GM12865 (cell line): ENCODE measurements at places on chromosomes 2 and 18.

DNA sequence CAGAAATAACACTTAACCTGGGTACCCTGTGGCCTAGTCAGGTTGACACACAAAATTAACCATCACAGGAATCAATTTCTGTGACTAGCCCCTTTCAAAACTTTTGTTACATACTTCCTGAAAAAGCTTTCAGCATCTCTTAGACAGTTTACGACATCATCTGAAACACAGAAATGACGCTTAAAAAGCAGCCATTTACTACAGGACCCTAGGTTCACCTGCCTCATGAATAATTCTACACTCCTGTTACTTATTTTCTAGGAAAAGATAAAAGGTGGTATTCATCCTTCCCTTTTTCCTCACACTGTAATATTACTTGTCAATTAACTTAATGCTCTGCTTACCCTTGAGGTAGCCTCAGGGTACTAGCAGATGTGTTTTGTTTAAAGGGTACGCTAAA, 388.4 kb downstream of the IRS1 start:
- no peak for DNase-seq

DNA sequence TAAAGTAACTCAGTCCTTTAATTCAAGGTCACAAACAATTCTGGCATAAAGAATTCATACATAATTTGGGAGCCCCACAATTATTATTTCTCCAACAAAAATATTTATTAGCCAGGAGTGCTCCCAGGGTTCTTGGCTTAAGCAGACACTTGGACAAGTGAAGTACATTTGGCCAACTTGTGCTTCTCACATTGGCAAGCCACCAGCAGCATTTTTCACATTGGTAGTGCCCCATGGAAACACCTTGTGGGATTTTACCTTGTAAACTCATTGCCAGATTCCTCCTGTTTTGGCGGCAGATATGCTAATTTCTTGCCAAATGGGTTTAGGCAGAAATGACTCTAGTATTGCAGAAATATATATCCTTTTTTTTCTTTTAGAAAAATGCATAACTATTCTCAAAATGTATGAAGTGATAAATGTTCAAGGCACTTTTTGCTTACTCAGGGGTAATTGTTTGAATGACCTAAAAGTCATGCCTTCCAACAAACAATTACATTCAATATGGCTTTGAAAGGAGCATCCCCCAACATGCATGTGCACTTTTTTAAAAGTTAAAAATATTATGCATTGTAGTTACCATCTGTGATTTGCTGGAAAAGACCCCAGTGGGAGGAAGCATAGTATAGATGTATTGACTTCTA, 113.5 kb downstream of the CSRNP3 start:
- no peak for DNase-seq

GRCh38 chr2:227503433-227504406, 31.8 kb downstream of the AGFG1 start:
- no peak for DNase-seq

DNA sequence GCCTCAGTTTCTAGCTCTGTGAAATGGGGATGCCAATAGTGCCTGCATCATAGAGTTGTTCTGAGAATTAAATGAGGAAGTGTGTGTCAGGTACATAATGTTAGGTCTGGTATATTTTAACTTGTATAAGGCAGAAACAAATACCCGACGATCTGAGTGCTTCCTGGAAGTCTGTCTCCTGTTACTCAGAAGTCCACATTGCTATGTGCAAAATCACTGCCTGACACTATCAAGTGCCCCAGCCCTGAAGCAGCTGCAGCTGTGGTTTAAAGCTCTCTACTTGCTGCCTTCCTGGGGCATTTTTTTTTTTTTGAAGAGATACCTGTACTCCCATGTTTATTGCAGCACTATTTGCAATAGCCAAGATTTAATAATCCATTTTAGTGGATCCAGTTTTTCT, 125.3 kb downstream of the SLC4A3 start:
- no peak for DNase-seq

DNA sequence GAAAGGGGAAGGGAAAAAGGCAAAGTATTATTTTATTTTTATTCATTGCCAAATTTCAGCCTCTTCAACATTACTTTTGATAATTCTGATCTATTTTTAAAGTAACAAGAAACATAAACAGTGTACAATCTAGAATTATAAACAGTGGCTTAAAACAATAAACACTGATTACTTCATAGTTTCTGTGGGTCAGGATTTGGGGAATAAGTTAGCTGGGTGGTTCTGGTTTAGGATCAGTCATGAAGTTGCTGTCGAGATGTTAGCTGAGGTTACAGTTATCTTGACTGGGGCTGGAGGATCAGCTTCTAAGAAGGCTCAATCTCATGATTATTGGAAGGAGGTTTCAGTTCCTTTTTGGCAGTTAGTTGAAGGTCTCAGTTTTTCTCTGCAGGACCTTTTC, 109.2 kb downstream of the SCN2A start:
- no peak for DNase-seq

DNA sequence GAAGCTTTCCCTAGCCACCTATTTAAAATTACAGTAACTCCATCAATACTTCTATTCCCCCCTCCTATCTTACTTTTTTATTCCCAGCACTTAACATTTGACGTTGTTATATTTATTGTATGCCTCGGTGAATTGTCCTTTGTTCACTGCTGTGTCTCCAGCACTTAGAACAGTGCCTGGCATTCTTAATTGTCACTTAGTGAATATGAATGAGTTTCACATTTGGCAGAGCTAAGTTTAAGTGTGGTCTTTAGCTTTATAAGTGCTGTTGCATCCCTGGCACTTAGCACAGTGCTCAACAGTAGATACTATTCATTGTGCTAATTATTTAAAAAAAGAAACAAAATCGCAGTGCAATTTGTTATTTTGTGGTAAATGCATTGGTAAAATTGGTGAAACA, 1.7 kb downstream of the RMP24 start:
- DNase-seq: no peak

DNA sequence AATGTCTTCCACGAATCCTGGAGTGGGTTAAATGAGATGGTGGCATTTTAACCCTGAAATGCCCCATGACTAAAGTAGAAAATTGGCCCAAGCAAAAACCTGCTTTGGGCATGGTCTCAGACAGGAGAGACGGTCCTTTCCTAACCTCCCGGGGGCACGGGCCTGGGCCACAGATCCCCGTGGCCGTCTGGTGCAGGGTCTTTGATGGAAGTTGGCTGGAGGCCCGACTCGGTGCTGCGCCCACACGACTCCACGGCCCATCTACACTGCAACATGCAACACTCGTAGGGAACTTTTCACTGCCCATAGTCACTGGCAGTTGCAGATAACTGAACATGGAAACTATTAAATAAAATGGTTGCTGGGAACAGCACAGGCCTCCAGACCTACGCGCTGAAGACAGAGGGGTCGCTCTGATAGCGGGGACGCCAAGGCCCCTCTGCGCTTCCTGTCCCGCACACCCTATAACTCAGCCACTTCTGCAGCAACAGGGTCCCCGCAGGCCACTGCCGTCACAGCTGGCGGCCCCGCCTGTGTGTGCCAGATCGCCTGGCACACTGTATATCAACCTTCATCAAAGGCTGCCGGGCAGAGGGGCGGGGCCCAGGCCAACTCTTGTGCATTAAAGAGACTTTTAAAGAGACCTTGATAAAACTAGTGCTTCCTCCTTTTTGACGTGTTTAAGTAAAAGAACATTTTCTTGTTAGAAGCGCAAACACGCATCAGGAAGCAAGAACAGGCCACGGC, 214.1 kb downstream of the TWIST2 start:
- DNase-seq: no peak

GRCh38 chr2:231348173-231348572, 47.3 kb upstream of the B3GNT7 start:
- no peak for DNase-seq

GRCh38 chr2:210207929-210208328, 17.3 kb downstream of the ACADL start:
- no peak for DNase-seq

DNA sequence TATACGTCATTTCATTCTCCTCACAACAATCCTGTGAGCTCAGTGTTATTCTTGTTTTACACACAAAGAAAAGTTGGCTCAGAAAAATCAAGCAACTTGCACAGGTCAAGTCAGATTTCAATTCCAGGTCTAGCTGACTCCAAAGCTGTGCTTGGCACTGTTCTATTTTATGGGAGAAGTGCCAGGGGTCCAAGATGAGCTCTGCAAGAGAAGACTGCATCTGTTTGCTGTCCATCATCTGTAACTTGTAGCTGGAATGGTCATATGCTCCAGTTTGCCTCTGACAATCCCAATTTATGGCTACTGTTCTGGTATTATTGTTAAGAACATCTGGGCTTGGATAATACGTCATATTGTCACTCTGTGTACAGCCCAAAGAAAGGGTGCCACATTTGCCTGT, 28.9 kb downstream of the KCNF1 start:
- no peak for DNase-seq

GRCh38 chr2:7539760-7540159, 622.5 kb downstream of the RNF144A start:
- no peak for DNase-seq

GRCh38 chr2:167253025-167253424, 364.7 kb downstream of the XIRP2 start:
- no peak for DNase-seq

DNA sequence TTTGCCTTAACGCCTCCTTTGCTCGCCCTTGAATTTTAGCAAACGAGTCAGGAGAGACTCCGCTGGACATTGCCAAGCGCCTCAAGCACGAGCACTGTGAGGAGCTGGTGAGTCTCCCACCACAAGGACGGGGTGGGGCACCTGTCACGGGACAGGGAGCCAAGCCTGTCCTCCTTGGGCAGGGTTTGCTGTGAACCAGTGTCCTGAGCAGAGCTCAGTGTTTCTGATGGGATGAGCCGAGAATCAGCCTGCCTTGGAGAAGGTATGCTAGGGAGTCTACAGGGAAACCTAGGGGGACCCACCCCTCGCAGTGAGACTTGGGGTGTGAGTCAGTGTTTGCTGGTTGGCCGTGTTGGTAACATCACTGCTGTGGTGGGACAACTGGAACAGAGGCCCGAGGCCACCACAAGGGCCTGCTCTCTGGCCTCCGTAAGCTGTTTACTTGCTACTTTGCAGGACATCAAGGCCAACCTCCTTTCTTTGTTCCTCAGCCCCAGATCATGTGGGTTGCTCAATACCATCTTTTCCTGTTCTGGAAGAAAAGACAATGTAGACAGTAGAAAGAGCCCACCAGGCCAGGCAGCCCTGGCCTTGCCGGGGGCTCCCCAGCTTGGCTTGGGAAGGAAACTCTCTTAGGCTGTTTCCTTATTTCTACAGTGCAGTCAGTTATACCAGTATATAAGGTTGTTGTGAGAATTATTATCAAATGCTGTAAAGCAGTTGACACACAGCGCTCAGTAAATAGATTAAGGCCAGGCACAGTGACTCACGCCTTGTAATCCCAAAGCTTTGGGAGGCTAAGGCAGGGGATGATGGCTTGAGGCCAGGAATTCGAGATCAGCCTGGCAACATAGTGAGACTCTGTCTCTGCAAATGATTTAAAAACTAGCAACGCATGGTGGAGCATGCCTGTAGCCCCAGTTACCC, 42.4 kb downstream of the ITGB1BP1 start:
- DNase-seq: no peak

DNA sequence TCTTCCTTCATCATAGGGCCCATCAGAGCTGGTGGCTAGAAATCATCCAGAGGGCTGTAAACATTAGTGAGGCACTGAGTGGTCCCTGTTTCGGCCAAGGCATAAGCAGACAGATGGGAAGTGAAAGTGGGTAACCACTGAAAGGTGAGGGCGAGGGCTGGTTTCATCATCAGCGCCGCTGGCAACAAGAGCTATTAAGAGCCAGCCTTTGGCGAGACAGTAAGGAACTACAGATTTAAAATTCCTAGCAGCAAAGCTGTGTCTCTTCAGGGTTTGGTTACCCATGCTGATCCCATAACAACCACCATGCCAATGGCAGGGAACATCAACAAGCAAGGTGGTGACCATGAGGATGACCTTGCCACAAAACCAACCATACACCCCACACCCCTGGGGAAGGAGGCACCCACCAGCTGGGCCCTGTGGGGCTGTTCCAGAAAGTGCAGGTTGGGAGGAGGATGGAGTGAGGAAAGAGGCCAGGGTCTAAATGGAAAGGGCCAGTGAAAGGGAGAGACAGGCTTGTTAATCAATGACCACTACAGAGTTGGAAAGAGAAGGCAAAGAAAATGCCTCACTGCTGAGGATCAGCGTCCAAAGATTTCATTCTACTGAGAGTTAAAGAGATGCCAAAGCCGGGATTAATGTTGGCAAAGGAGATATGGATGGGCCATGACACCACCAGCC, 9.0 kb upstream of the SLC20A1 start:
- DNase-seq: peak; percentile 78

DNA sequence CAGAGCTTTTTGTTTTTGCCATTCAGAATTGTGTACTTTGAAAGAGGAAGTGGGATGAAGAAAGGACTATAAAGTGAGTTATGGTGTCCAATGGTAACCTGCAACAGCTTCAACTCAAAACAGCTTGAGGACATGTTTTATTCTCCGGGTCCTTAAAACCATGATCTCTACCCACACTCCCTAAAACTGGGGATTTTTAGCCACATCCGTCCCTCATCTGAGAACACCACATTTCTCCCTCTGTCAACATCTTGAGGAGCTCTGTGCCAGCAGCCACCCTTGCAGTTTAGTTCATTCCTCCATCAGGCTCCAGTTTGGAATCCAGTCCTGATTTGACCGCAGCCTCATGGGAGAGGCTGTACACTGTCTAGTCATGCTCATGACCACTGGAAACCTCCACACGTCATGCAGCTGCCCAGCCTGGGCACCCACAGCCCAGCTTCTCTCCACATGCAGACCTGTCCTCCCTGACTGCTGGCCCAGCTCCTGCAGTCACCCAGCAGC, 62.6 kb downstream of the C18orf63 start:
- DNase-seq: peak; percentile 12
